Stimulated activated CD4-positive, alpha-beta T cell treated with anti-CD3 and anti-CD28 coated beads, Interleukin-1b, Interleukin-23, amount 100 ng/mL, for 1 hour (primary cell): ENCODE measurements at places on chromosomes 13 and 19.

DNA sequence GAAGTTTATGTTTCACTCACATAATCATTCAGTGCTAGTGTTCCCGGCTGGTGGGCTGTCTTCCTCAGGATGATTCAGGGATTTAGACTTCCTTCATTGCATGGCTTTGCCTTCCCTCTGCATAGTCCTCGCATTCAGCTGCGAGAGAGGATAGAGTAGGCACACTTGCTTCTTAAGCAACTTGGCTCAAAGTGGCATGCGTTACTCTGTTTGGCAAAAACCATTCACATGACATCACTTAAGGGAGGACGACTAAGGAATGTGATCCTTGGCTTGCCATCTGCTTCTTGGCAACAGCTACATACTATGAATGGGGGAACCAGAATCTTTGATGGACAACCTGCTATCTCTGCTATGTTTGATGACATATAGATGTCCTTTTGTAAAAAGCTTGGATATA is 359.3 kb downstream of the TDRD3 start:
- no peak for DNase-seq

DNA sequence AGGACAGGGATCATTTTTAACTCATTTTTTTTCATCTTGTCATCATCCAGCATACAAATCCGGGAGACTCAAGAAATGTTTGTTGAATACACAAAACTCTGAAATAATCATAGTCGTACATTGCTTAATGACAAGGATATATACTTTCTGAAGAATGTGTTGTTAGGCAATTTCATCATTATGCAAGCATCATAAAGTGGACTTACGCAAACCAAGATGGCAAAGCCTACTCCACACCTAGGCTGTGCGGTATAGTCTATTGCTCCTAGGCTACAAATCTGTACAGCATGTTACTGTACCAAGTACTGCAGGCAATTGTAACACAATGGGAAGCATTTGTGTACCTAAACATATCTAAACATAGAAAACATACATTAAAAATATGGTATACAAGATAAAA is 264.1 kb downstream of the TSHZ3 start:
- no peak for DNase-seq

DNA sequence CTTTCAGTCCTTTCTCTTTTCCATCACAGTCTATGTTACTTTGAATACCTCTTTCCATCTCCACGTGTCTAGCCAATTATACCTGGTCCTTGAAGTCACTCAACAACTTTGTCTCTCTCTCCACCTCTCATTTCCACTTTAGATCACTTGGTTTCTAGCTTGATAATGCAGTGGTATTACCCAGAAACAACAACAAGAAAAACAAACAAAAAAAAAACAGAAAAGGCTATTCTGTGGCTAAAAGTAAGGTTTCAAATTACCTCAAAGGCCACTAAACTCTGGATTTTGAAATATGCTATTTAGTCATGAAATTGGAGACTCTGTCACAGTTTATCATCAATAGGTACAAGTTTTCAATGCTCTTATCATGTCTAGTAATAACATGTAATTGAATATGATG is 184.8 kb downstream of the PCDH9 start:
- no peak for DNase-seq

GRCh38 chr13:96214824-96215445 is 125.0 kb downstream of the HS6ST3 start:
- no peak for DNase-seq

GRCh38 chr13:113245849-113246796 is 36.7 kb downstream of the CUL4A start:
- DNase-seq: no peak

DNA sequence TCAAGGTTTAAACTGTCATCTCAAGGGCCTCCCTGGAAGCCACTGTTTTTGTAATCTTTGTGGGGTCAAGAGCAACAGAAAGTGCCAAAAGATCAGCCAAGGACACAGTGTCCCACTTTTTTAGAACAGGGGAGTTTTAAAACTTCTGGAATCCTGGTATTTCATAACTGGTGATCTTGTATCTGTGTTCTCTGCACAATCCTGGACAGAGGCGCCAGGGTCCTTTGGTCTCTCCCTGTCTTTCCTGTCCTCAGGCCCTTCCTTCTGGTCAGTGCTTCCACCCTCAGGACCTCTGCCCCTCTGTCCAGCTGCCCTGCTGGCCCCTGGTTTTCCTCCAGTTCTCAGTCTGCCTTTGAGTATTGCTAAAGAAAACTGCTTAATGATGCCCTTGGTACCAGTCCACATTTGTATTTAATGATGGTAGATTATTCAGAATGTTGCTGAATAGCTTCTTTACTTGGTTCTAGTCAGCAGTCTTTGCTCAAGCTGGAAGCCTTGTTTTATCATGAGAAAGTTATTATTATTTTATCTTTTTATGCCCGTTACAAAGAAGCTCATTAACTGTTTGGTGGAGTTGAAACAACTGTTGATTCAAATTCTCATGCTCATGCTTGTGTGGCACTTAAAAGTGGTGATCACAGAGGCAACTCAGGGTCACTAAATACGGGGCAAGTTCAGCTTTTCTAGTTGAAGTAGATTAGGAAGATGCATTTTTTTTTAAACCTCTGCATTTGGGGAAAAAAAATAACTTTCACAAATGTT is 47.5 kb downstream of the WASF3 start:
- no peak for DNase-seq

- DNase-seq: no peak
These were observed 8.8 kb downstream of the S1PR2 start for GRCh38 chr19:10222201-10222890.
